ENCODE measurements at places on chromosomes 1 and 21.

GRCh38 chr1:214983126-214983869 is 99.2 kb upstream of the KCNK2 start:
- DNase-seq, result no peak
- H3K36me3 ChIP-seq, result no peaks in the 10 kb centered on the region
- no peaks in the 10 kb centered on the region for H3K27me3 ChIP-seq
- no peaks in the 10 kb centered on the region for H3K4me1 ChIP-seq
- no peak overlapping the region for H3K27ac ChIP-seq

- peak; percentile 49 for DNase-seq
- no peaks in the 10 kb centered on the region for H3K27me3 ChIP-seq
- peak overlapping the region; percentile 35 for H3K4me3 ChIP-seq
- H3K27ac ChIP-seq, result no peak overlapping the region
- peaks cover 35% of the 10 kb centered on the region for H3K36me3 ChIP-seq
Measured at GRCh38 chr1:35544976-35545375, 12.2 kb downstream of the KIAA0319L start.

DNA sequence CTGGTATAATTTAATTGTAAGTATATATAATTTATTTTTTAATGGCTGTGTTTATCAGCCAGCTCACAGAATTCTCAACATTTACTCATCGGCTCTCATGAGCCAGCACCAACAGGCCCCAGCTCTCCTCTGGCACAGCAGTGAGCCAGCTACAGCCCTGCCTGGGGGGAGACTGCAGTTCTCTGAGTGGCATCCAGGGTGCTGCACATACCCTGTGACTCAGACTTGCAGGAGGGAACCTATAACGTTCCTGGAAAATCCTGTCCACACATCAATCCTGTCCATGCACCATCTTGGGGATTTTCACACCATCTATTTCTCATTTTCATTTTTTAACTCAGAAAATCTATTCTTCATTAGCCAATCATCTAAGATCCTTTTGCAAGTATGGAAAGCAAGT is 36.5 kb downstream of the FHAD1 start:
- no peak overlapping the region for H3K27ac ChIP-seq
- peaks cover 27% of the 10 kb centered on the region for H3K27me3 ChIP-seq
- DNase-seq, result no peak
- H3K4me1 ChIP-seq, result no peaks in the 10 kb centered on the region
- H3K4me3 ChIP-seq, result no peak overlapping the region
- no peaks in the 10 kb centered on the region for H3K36me3 ChIP-seq

DNA sequence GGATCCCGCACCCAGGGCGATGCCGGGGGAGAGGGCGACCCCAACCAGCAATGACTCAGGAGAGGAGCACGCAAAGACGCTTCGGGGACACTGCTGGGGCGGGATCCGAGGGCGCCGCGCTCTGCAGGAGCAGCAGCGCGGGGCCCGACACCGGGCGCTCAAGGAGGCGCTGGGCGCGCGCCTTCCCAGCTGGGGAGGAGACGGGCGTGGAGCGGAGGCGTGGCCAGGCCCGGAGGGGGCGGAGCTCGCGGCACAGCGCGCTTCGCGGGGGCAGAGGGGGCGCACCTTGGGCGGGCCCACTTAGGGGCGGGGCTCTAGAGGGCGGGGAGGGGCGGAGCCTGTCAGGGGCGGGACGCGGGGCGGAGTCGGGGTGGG is 369 bp downstream of the SUMO3 start:
- peaks cover 16% of the 10 kb centered on the region for H3K4me1 ChIP-seq
- peak overlapping the region; percentile 71 for H3K4me3 ChIP-seq
- peak; percentile 95 for DNase-seq
- H3K36me3 ChIP-seq, result peaks cover 7% of the 10 kb centered on the region

- no peak overlapping the region for H3K4me3 ChIP-seq
- no peak for DNase-seq
- H3K4me1 ChIP-seq, result peaks cover 13% of the 10 kb centered on the region
- no peaks in the 10 kb centered on the region for H3K36me3 ChIP-seq
Measured at GRCh38 chr1:40029608-40030007, 10.9 kb upstream of the CAP1 start.

DNA sequence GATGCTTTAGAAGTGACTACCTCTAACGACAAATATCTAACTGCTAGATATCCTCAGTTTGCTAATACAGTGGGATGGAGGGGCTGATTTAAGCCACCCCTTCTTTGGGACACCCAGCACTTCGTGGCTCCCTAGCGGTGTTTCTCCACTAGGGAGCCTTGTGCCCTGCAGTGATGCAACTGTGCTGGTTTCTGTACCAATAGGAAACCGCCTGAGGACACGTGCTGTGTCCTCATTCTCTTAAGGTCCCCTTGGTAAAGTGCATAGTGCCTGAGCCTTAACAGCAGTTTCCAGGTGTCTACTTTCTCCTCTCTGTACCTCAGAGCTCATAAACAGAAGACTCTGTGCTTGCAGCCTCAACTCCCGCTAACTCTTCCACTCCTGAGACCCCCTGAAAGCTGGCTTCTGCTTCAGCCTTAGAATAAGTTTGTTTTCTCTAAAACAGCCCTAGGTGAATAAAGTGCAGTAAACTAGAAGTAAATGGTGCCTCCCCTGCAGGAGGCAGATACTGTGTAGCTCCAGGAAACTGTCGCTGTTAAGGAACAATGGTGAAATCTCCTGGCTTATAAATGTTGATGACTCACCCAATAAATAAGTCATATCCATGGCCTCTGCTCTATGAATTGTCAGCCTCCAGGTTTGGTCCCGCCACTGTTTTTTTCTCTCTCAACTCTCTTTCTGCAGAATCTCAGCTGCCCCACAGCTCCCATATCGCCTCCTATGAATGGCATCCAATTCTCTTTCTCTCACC is 130.4 kb downstream of the AK5 start:
- peaks cover 20% of the 10 kb centered on the region for H3K4me1 ChIP-seq
- DNase-seq, result no peak
- H3K4me3 ChIP-seq, result no peak overlapping the region

GRCh38 chr1:112325504-112325903 is 70.5 kb upstream of the CTTNBP2NL start:
- no peak overlapping the region for H3K4me3 ChIP-seq
- H3K36me3 ChIP-seq, result peaks cover 2% of the 10 kb centered on the region
- H3K27me3 ChIP-seq, result peaks cover 21% of the 10 kb centered on the region
- DNase-seq, result no peak
- H3K27ac ChIP-seq, result no peak overlapping the region

- no peak overlapping the region for H3K27ac ChIP-seq
- no peak for DNase-seq
- H3K4me3 ChIP-seq, result no peak overlapping the region
Measured at GRCh38 chr1:94741510-94741909, 78.6 kb upstream of the SLC44A3 start.

GRCh38 chr1:31570906-31571305 is 5.4 kb upstream of the TINAGL1 start:
- no peak for DNase-seq
- H3K4me3 ChIP-seq, result no peak overlapping the region
- no peaks in the 10 kb centered on the region for H3K4me1 ChIP-seq
- no peaks in the 10 kb centered on the region for H3K36me3 ChIP-seq
- H3K27ac ChIP-seq, result no peak overlapping the region

GRCh38 chr1:188930382-188930781 is 1547.3 kb downstream of the BRINP3 start:
- H3K27me3 ChIP-seq, result no peaks in the 10 kb centered on the region
- no peak overlapping the region for H3K27ac ChIP-seq
- H3K36me3 ChIP-seq, result no peaks in the 10 kb centered on the region
- H3K4me1 ChIP-seq, result no peaks in the 10 kb centered on the region

DNA sequence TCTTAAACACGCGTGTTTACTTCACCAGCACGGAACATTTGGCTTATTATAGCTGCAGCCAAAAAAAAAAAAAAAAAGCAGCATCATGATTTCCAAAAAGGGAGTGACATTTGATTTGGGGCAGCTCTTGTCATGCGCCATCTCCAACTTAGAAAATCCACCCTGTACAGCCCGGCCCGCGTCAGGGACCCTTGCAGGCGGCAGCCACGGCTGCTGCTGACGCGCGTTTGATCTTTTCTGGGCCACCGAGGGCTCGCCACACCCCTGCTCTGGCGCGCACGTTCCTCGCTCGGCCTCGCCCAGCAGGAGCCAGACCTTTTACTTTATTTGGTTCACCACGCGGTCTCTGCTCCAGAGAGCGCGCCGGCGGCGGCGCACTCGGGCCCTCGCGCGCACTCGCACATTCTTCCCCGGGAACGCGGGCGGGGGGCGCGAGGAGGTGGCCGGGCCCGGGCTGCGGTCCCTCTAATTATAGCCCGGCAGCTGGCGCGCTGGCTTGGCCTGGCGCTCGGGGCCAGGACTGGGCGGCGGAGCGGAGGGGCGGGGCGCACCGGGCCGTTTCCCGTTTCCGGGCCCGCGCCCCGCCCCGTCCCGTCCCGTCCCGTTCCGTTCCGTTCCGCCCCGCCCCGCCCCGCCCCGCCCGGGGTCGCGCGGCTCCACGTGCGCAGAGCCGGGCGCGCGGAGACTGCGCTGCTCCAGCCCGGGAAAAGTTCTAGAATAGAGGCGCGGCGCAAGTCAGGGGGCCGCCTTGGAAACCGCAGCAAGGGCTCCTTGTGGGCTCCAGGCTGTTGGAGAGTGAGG is 10.2 kb downstream of the IRF2BP2 start:
- peaks cover 54% of the 10 kb centered on the region for H3K4me1 ChIP-seq
- peak overlapping the region; percentile 82 for H3K4me3 ChIP-seq

GRCh38 chr1:239125893-239126292 is 260.5 kb upstream of the CHRM3 start:
- no peaks in the 10 kb centered on the region for H3K4me1 ChIP-seq
- no peaks in the 10 kb centered on the region for H3K27me3 ChIP-seq
- H3K36me3 ChIP-seq, result no peaks in the 10 kb centered on the region

- H3K27me3 ChIP-seq, result no peaks in the 10 kb centered on the region
Measured at GRCh38 chr1:12132078-12132477, 34.7 kb upstream of the TNFRSF1B start.

- H3K4me1 ChIP-seq, result peaks cover 13% of the 10 kb centered on the region
- no peak overlapping the region for H3K4me3 ChIP-seq
- peaks cover 3% of the 10 kb centered on the region for H3K36me3 ChIP-seq
- DNase-seq, result no peak
- H3K27ac ChIP-seq, result no peak overlapping the region
- no peaks in the 10 kb centered on the region for H3K27me3 ChIP-seq
Measured at GRCh38 chr1:116152577-116152943, 41.4 kb downstream of the MAB21L3 start.

DNA sequence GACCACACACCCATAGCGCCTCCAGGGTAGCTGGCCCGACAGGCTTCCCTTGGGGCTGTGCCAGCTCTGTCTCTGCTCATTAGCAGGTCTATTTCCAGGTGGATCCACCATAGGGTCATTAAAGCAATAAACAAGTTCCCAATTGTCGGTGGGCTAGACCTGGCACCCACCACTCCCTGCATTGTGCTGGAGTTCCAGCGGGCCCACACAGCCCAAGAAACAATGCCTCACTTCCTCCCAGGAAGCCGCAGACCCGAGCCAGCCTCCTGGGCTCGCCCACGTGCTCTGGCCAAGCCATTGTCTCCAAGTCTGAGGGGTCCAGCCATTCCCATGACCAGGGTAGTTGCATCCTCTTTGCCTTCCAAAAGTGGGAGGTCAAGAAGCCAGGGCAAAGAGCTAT is 27.5 kb upstream of the SOX13 start:
- H3K4me3 ChIP-seq, result no peak overlapping the region
- H3K27me3 ChIP-seq, result peaks cover 3% of the 10 kb centered on the region
- H3K36me3 ChIP-seq, result no peaks in the 10 kb centered on the region
- no peak for DNase-seq
- no peaks in the 10 kb centered on the region for H3K4me1 ChIP-seq
- no peak overlapping the region for H3K27ac ChIP-seq

DNA sequence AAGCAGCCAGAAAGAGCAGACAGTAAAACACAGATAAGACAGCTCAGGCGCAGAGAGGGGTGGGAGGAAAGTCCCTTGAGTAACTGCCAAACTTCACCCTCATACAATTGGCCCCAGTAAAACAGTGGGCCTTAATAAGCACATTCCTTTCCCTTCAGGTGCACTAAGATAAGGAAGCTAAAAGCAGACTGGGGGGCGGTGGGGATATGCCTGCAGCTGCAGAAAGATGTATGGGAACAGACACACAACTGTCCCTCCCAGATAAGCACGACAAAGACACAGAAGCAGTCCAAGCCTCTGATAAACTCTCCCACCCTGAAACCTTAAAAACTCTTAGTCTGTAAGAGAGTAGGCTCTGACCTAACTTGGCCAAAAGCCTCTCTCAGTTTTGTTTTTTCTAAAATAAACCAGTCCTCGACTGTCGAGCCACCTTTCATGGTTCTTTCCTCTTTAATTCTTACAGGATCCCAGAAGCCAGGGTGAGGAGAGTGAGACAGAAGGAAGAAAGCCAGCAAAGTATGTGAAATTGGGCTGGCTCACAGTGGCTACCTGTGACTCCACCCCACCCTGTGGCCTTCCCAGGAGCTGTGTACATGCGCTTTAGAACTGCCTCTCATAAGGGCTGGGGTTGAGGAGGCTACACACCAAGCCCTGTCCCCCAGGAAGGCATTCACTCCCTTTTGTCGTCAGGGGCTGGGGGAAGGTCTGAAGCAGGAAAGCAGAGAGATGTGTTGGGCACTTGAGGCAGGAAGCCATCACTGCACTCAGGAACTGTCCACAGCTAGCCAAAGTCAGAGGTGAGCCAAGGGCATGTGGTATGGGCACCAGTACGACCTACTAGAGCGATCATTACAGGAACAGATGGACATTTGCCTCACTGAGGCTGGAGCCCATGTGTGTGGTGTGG is 4.6 kb downstream of the PGLYRP4 start:
- no peak overlapping the region for H3K27ac ChIP-seq
- no peak for DNase-seq
- peaks cover 49% of the 10 kb centered on the region for H3K27me3 ChIP-seq
- H3K36me3 ChIP-seq, result no peaks in the 10 kb centered on the region
- H3K4me3 ChIP-seq, result no peak overlapping the region

DNA sequence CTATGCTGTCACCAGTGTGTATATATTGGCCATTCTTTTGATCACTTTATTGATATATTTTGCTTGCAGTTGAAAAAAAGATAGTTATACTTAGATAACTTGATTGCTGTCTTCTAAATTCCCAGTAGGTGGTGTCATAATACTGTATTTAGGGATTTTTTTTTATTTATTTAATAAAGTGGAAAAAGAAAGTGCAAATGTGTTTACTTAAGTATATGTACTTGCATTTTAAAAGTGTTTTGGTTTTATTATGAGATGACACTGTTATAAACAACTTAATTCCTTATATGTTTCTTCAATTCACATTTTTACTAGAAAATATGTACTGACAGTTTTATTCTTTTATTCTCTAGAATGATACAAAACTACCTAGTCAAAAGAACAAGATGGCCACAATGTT is 164.8 kb downstream of the USP25 start:
- no peak for DNase-seq
- no peak overlapping the region for H3K27ac ChIP-seq
- no peaks in the 10 kb centered on the region for H3K36me3 ChIP-seq
- no peak overlapping the region for H3K4me3 ChIP-seq
- H3K4me1 ChIP-seq, result no peaks in the 10 kb centered on the region
